ENCODE measurements at places on chromosomes 3 and 15.
A peak's percentile ranks its signal among the peaks of the same experiment; 100 is the strongest.

DNA sequence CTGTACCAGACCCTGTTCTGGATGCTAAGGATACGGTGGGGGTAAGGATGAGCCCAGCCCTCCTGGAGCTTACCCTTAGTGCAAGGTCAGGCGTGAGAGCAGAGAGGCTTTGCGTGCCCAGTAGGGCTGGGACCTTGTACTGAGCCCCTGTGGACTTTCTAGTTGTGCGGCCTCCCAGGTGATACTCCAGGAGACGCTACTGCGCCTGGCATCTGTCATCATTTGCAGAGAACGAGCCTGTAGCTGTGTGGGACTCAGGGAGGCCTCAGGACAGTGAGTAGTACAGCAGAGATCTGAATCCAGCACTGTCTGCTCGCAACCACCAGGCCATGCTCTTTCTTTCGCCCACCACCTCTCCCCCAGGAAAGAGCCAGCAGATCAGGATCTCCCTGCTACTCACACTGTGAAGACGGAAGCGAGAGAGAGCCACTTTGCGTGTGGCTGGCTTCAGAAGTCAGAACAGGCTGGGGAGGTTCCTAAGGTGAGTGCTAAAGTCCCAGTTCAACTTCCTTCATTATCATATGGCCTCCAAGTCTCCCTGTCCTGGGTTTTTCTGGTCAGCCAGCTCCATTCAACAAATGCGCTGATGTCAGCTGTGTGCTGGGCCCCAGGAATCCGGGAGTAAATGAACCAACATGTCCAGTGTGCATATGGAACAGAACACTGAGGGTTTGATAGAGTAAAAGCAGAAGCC lies 38.2 kb upstream of the ITGA11 start:
- H3K27ac ChIP-seq: no peak overlapping the region
- no peaks in the 10 kb centered on the region for H3K36me3 ChIP-seq
- no peaks in the 10 kb centered on the region for H3K27me3 ChIP-seq
- DNase-seq: no peak

DNA sequence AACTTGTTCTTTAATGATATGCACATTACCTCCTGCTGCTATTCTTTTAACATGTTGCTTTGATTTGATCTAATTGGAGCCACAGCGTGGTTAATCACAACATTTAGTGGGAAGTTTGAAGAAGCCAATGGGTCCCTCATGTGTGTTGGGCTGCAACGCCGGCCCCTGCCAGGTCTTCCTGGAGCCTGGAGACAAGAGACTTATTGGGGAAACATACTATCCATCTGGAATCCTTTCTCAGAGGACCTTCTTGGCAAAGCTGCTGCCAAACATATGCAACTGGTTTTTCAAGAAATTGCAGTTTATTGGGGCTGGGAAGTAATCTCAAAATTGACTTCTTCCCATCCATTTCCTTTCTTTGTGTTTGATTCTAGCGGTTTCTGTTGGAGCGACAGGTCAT lies 396.3 kb upstream of the PROK2 start:
- no peaks in the 10 kb centered on the region for H3K36me3 ChIP-seq
- H3K27me3 ChIP-seq: no peaks in the 10 kb centered on the region
- peaks cover 19% of the 10 kb centered on the region for H3K4me1 ChIP-seq
- H3K4me3 ChIP-seq: no peak overlapping the region

DNA sequence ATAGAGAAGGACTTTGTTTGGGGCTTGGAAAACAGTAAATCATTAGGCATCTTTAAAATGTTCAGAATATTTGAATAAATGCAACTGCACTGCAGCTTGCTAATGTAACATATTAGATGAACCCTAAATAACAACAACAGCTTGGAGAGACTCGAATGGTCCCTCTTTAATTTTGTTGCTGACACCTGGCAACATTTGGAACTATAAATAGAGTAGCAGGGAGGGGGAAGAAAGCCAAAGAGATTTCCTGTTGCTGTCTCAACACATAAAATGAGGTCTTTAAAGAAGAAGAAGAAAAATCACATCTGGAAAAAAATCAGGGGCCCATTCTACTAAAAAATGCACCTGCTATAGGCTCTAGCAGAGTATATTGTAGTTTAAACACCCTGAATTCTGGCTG lies 49.9 kb upstream of the DPPA4 start:
- peak; percentile 11 for DNase-seq
- no peaks in the 10 kb centered on the region for H3K27me3 ChIP-seq
- H3K4me1 ChIP-seq: no peaks in the 10 kb centered on the region
- no peak overlapping the region for H3K27ac ChIP-seq
- H3K4me3 ChIP-seq: no peak overlapping the region

- H3K27me3 ChIP-seq: no peaks in the 10 kb centered on the region
- H3K27ac ChIP-seq: no peak within 1 kb of the TSS
- H3K4me3 ChIP-seq: no peak within 1 kb of the TSS
- no peak for DNase-seq
- no peaks in the 10 kb centered on the region for H3K36me3 ChIP-seq
These were observed at the start of gene CX3CR1 for GRCh38 chr3:39279745-39280517. Gene CX3CR1 (minus strand): TSS chr3:39280036. CDS start chr3:39266509, 13,527 bp downstream.
